ENCODE measurements at places on chromosomes 3 and 15.

DNA sequence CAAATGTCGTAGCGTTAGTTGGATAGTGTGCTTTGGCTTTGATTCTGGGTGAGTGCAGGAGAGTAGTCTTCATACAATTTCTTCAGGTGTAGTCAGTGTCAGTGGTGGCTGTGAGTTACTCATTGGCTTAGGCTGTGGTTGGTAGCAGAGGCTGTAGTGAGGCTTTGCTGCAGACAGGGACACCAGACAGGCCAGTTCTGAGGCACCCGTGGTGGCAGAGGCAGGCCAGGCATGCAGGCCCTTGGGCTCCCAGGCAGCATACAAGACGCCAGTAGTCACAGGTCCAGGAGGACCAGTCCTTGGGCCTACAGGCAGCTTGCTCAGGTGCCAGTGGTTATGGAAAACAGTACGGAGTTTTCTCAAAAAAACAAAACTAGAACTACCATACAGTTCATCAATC is 61.3 kb downstream of the DMXL2 start:
- no peak for DNase-seq

DNA sequence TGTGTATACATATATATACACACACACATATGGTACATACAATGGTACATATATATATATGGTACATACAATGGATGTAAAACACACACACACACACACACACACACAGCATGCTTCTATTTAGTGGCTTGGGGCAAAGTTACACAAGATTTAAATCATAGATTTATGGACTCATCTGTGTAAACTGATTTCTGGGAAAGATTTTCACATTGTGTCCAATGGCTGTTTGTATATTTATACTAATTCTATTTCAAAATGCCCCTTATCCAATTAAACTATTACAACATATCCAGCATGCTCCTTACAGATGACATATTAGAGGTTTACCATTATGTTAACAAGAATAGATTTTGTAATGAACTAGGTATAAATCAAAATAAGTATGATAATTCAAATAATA is 94.9 kb downstream of the ANO10 start:
- no peak for DNase-seq

DNA sequence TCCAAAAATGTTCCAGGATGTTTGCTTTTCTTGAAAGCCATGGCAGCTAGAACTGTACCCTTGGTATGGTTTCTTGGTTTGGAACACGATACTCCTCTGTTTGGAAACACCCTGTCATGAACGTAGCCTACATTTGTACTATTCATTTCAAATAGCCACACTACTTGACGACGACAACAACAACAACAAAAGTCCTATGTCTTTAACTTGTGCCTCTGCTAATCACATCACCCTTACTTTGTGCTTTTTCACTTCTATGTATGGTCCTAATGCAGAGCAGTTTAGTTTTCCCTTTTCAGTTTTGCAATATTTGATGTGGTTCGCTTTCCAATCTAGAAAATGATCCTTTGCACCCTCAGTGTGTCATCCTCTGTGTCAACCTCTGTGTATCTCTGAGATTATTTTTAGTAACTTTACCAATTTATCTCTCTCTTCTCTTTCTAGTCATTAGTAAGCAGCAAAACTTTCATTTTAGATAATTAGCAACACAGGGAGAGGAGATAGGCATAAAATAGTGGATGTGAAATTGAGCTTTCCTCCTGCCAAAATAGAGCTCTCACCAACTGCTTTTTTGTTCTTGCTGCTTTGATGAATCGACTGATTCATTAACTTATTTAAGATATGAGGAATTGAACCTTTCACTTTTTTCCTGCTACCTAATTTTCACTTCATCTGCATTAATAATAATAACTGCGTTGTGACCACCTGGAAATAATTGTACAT is 44.1 kb upstream of the TP63 start:
- no peak for DNase-seq

GRCh38 chr3:171321559-171322360 is 138.4 kb downstream of the TNIK start:
- DNase-seq = no peak

DNA sequence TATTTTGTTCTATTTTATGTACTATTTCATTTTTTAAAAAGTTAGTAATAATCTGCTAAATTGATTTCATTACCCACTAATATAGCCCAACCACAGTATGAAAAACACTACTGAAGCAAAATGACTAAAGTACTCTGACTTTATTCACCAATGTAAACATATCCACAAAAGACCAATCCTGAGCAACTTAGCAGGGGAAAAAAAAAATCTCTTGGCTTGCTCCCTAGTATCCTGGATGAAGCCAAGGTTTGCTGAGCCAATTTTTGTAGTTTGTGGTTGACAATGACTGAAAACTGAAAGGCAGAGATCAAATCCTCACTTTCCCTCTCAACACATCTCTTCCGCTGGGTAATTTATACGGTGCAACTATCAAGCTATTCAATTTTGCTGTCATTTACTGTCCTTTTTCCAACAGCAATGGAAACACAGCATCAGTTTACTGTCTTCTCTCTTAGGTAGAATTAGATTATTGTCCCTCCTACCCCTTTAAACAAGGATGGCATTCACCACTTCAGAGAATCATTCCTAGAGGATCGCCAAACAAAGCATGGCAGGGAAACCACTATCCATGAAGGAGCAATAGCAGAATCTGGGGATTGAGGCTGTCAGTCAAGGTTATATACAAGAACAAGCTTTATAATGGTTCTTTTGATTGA is 149.7 kb downstream of the THRB start:
- no peak for DNase-seq

DNA sequence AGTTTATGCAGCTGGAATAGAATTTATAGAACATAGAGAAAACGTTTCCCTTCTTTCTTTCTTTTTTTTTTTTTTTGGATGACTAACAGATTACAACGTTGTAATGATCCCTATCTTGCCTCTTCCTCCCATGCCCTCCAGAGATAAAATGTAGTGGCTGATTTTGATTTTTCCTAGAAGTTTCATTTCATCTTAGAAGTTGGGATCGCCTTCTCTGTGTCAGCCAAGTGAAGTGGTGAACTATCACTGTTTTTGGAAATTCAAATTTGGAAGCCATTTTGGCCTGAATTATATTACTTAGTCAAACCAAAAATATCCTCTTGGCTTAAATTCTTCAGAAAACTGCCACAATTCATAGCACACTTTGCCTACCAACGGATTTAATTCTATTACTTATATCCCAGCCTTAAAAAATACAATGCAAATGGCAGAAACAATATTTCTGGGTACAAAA is 1025.5 kb upstream of the NR2F2 start:
- no peak for DNase-seq

DNA sequence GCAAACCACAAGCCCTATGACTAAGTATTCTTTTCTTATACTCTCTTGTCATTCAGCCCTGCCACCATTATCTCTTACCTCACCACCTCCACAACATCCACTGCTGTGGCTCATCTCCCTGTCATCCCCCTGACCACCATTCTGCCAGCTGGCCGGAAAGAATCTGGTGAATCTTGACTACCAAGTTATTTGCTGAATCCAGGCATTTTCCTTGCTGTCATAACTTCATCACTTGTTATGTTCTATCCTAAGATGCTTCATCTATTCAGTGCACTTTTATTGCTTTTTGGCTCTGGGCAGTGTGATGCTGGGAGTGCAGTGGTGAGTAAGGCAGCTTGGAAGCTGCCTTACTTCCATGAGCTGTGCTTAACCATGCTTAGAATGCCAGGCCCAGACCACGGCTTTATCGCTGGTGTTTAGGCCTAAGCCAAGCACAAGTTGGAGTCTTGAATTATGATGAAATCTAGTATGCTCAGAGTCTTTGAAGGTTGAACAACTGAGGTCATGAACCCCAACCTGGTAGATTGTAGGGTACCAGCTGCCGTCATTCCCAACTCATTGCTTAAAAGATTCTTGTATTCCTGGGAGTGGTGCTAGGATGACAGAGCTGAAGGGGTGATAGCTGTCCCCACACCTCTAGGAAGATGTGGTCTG is 27.0 kb upstream of the APH1B start:
- DNase-seq = no peak

DNA sequence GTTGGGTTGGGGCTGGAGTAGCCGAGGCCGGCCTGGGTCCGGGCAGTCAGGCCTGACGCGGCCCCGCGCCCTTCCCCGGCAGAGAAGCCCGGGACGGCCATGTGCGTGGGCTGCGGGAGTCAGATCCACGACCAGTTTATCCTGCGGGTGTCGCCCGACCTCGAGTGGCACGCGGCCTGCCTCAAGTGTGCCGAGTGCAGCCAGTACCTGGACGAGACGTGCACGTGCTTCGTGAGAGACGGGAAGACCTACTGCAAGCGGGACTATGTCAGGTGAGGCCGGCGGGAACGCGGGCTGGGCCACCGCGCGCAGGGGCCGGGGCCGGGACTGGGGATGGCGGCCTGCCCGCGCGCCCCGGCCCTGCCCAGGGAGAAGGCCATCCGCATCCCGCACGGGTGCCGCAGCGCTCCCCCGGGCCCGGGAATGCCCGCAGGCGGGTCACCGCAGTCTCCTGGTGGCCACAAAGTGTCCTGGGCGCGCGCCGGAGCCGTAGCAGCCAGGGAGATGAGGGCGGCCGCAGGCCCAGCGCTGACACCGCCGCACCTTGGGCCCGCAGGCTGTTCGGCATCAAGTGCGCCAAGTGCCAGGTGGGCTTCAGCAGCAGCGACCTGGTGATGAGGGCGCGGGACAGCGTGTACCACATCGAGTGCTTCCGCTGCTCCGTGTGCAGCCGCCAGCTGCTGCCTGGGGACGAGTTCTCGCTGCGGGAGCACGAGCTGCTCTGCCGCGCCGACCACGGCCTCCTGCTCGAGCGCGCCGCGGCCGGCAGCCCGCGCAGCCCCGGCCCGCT is 1.3 kb downstream of the ISL2 start:
- no peak for DNase-seq

DNA sequence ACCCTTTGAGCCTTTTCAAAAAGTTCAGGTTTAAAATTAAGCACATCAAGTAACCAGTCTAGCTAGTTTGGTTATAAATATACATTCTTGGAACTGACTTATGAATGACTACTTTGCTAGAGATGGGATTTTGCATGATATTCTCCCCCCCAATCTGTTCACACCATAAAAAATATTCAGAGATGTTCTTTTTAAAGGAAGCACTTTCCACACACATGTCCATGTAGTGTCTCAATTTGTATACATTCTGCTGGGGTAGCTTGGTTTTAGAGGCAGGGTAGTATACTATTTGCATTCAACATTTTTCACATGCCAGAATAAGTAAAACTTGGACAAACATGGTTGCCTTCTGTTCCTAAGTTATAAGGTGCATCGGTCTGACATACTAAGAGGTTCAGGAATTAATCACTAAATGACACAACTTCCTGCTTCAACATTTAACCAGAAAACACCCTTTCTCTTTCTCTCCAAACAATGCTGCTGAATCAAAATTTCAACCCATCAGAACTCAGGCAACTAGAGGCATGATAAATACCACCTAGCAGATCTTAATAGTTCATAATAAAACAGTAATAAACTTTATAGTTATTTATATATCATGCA is 57.0 kb downstream of the SUMF1 start:
- no peak for DNase-seq

DNA sequence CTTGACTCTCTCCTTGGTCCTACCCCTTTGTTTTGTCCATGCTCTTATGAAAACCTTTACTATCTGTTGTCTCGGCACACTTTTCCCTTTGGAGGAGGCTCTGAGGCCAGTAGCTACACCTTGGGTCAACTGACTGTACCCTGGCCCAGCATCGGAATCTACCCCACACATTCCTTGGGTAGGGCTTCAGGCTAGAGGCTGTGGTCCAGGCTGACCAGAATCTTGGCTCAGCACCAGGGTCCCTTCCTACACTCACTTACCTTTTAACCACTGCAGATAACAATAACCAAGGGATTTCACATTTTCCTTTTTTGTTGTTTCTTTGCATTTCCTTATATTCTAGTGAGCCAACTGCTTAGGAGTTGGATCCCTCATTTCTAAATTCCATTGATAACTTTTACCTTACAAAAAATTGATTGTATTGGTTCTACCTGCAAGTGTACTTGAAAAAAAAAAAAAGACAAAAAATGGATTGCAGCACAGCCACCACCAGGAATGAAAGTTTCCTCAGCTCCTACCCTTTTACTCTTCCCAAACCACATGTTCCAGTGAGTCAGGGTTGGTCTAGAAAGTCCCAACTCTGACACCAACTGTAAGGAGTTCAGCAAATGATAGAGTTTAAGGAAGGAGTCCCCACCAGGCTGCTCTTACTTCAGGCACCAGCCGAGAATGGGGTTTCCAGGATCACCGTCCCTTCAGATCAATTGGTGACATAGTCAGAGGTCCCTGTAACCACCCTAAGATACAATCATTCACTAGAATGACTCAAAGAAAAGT is 95.6 kb downstream of the FBLN2 start:
- no peak for DNase-seq

- DNase-seq = no peak
Observed at GRCh38 chr3:152550284-152550683, 281.6 kb downstream of the MBNL1 start.

GRCh38 chr3:142929109-142929508 is 34.4 kb downstream of the PAQR9 start:
- DNase-seq = peak; percentile 12

GRCh38 chr15:53836618-53837017 is 77.2 kb upstream of the WDR72 start:
- no peak for DNase-seq

DNA sequence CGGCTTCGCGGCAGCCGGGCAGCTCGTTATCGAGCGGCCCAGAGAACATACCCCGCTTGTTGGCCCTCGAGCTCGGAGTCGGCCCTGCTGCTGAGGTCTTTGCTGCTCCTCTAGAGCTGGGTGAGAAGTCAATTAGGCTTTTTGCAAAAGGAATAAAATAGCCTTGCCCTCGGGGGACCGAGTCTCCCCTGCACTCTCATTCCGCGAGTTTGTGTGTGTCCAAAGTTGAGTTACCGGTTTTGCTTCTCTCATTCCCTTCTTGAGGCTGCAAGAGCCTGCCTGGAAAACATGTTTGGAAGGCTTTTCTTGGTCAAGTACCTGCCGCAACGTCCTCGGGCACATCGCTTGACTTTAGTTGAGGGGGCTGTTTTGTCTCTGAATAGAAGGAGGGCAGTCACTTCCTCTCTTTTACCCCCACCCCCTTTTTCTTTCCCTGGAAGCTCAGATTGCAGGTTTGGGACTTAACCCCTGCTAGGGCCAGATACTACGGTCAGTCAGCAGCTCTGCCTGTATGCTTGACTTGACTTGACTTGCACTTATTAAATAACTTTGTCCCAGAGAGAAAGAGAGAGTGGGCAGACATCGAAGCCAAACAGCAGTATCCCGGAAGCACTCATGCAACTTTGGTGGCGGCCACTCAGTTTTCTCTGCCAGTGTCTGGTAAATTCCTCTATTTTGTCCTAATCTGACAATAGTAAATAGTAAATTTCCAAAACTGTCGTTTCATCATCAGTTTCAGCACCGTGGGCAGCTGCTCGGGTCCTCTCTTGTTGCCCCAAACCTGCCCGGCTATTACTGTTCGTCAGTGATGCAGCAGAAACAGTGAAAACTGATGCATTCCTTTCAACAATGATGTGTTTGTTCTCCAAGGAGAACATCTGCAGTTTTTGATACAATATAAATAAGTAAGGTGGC is 609 bp downstream of the RNF13 start:
- DNase-seq = no peak
